HCT116 (cell line): ENCODE measurements at places on chromosomes 4 and X. TPM values are rescaled to one million over a fixed set of nuclear protein-coding genes. Genes with fewer than 3 reads are reported as not detected.

NONO gene
- total RNA-seq, result 523 TPM

GAGE2A gene
- 0.52 TPM for total RNA-seq

SMR3B gene
- not detected for total RNA-seq

SHISA3 gene
- total RNA-seq, result not detected

RAB41 gene
- total RNA-seq, result not detected

DNA sequence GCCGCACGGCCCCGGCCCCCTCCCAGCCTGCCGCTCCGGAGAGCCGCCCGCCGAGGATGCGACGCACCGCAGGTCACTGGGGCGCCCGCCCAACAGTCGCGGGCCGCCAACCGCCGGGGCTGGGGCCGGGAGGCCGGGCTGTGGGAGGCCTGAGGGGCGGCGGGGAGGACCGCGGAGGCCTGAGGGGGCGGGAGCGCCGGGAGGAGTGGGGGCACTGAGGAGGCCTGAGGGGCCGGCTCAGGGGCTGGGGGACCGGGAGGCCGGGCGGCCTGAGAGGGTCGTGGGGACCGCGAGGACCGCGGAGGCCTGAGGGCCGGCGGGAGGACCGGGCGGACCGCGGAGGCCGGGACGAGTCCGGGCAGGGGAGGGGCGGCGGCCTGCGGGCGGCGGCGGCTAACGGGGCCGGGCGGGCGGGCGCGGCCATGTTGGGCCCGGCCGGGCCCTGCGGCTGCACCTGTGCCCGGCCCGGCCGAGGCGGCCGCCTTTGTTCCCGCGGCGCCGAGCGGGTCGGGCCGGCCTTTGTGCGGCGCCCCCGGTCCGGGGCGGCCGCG, 353 bp downstream of the NSD2 start:
- no peak for DNase-seq

DNA sequence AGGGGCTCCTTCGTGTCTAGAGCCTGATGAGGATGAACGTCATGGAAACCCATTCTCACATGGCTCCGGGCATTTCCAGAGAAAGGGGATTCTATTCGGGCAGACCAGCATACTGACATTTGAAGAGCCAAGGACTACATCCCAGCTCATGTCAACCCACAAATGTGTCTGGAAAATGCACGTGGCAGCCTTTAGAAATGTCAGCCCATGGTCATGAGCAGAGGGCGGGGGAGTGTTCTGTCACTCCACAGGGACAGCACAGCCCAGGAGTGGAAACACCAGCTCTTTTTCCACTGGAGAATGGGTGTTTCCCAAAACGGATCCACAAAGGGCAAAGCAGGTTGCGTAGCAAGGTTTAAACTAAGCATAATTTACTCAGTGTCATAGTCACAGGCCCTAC, 207.0 kb downstream of the BCOR start:
- DNase-seq, result no peak

DNA sequence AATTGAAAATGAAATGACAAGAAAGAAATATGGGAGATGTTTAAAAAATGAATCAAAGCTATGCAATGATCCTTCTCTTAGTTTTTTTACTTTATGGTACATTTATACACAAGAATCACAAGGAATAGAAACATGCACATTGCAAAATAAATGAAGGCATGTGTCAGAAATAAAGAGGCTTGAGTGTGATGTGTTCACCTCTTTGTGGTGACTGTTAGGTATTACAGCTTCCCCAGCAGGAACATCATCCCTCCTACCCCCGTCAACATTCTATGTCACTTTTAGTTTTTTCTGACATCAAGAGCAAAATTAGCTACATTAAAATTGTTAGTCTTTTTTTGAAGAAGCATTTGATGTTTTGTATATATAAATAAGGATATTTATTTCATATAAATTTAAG, 214.8 kb downstream of the SLC4A4 start:
- DNase-seq, result peak; percentile 10

DNA sequence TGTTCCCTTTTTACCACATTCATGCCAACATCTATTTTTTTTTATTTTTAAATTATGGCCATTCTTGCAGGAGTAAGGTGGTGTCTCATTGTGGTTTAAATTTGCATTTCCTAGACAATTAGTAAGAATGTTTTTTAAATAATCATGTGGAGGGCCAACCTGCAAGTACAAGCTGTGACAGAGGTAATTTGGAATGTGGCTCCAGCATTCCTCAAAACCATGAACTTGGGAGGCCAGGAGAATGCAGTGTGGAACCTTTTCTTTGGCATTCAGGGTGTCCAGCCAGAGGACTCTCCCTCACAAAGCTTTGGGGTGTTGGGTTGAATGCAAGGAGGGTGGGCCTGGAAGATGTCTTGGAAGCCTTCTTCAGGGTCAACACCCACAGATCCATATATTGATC, 7.3 kb upstream of the TMEM185A start:
- DNase-seq, result no peak

DNA sequence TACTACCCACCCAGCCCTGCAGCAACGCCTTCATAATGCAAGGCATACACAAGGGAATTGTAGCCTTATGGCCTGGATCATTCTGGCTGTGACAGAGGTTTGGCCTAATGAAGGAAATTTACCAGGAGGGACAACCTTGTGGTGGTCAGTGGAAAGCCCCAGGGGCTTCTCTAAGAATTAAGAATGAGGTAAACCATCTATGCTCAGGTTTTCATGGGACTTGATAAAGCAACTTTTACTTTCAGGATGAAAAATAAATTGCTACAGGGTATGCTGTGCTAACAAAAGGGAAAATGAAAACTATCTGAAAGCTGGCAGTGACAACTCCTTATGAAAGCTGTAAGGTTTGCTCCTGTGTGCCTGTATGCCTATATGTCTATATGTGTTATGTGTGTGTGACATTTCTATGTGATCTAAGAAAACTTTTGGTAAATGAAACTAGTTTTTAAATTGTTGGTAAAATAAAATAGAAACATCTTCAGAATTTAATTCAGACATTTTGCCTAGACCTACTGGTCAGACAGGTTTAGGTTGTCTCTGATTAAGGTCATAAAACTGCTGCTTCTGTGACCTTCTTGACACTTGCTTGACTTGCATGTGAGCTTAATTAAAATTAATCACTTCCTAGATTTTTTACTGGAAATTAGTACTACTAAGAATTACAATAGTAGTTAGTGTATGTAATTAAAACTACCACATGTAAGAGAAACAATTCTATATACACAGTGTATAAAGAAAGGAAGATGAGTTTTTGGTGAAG, 19.9 kb upstream of the TXK start:
- no peak for DNase-seq

DNA sequence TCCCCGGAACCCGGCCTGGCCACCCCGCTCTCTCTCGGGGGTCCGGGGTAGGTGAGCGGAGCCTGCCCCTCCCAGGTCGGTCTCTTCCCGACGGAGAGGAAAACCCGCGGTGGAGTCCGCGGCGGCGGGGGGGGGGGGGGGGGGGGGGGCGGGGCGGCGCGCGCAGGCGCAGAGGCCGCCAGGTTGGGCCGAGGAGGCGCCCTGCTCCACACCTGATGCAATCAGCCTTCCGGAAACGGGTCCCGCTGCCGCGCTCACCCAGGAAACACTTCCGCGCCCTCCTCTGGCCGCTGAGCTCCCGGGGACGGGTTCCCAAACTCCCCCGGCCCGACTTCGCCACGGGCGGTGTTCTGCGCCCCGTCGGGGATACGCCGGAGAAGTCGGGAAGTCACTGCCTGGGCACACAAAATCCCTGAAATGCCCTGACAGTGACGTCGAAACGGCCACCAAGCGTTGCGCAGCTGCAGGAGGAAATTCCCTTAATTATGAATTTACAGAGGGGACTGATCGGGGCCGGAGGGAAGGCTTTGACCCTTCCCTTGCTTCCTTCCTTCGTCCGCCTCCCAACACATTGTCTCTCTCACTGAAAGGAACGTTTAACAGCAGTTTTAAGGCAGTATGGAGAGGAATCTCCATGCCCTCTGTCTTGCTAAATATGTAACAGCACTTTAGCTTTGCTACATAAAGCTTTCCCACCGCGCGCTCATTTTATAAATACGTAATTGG, 2.1 kb upstream of the APBB2 start:
- peak; percentile 78 for DNase-seq

GRCh38 chr4:79852305-79852730, 220.7 kb downstream of the ANTXR2 start:
- DNase-seq, result peak; percentile 40

GRCh38 chrX:17368002-17368401, 7.0 kb upstream of the NHS start:
- DNase-seq, result no peak

GRCh38 chr4:71687056-71687455, 96.8 kb downstream of the GC start:
- no peak for DNase-seq

GRCh38 chrX:84155938-84156337, 32.1 kb downstream of the RPS6KA6 start:
- DNase-seq, result no peak

- no peak for DNase-seq
Measured at GRCh38 chr4:146522869-146523205, 1.1 kb upstream of the SLC10A7 start.

- DNase-seq, result peak; percentile 93
Measured at GRCh38 chr4:111064342-111064993, 441.6 kb upstream of the PITX2 start.

DNA sequence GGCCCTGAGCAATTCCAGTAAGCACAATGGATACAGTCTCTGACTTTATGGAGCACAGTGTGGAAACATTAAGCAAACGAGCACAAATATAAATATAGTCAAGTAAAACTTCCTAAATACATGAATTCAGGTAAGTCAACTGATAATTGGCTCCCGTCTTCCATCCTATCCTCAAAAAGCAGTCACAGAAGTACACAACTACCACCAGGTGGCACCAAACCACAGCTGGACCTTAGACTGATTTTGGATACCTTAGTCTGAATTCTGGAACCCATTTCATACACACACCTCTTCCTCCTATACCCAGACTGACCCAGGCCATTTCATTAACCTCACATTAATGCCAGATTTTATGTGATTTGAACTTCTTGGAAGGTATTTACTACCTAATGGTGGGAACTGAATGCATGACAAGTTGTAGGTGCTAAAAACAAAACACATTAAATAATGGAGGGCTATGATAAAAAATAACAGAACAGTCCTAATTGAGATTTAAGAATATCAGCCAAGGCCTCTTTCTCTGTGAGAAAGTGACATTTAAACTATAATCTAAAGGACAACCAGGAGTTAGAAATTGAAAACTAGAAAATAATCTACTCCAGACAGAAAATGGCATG, 77.5 kb downstream of the ELF2 start:
- DNase-seq, result peak; percentile 84

GRCh38 chr4:152038238-152038637, 277.4 kb upstream of the GATB start:
- no peak for DNase-seq
